ENCODE measurements at places on chromosomes 7 and 10. TPM values are rescaled to one million over a fixed set of nuclear protein-coding genes. Genes with fewer than 3 reads are reported as not detected.

GRCh38 chr7:28239823-28240204, 59.2 kb upstream of the JAZF1 start:
- no peak for DNase-seq

- DNase-seq, result no peak
Measured at GRCh38 chr7:40884241-40884640, 749.4 kb downstream of the SUGCT start.

GRCh38 chr7:51731075-51731474, 414.5 kb upstream of the COBL start:
- no peak for DNase-seq

GRCh38 chr10:129495256-129495655, 28.2 kb downstream of the MGMT start:
- no peak for DNase-seq

- no peak for DNase-seq
Measured at GRCh38 chr10:45373003-45373575, 927 bp upstream of the ALOX5 start.

Gene PON1
- total RNA-seq, result not detected

- no peak for DNase-seq
Measured at GRCh38 chr10:88702848-88703597, 3.0 kb upstream of the LIPK start.

DNA sequence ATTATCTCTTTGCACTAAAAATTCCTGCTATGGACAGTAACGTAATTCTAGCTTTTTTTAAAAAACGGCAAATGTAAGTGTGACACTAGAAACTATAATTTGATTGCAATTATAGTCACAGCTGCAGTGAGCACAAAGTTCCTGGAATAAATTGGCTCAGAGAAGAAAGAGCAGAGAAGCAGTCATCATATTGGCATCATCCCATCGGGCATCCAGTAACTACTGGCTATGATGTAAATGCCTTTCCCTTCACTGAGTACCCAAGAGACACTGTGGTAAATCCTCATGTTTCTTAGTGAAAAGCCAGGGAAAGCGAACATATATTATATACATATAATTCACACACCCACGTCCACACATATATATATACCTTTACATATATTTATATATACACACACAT, 43.6 kb downstream of the PIP4K2A start:
- no peak for DNase-seq

- DNase-seq, result no peak
Measured at GRCh38 chr10:112842832-112843360, 107.2 kb upstream of the TCF7L2 start.

- DNase-seq, result no peak
Measured at GRCh38 chr10:77431209-77431611, 206.4 kb downstream of the KCNMA1 start.

Gene CFAP70
- 2.6 TPM for total RNA-seq

Gene IDI1
- 179 TPM for total RNA-seq

Gene SPDYE16
- 2.9 TPM for total RNA-seq

DNA sequence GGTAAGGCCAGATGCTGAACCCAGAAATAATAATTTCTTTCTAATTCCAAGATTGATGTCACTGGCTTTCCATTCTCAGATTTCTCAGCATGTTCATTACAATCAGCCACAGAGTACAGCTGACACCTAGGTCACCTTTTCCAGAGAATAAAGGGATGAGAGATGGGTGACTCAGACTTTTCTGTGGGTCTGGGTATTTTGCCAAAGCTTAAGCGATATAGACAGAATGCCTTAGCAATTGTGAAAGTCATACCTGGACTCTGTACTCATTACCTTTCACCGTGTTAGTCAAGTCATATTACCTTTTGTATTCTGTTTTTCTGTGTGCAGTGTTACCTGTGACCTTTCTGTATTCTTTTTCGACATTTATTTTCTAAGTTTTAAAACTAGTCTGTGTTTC, 10.6 kb upstream of the PRTFDC1 start:
- DNase-seq, result no peak

Gene PPP1R3C
- total RNA-seq, result not detected

- no peak for DNase-seq
Measured at GRCh38 chr7:100825751-100826513, 1.4 kb downstream of the EPHB4 start.

DNA sequence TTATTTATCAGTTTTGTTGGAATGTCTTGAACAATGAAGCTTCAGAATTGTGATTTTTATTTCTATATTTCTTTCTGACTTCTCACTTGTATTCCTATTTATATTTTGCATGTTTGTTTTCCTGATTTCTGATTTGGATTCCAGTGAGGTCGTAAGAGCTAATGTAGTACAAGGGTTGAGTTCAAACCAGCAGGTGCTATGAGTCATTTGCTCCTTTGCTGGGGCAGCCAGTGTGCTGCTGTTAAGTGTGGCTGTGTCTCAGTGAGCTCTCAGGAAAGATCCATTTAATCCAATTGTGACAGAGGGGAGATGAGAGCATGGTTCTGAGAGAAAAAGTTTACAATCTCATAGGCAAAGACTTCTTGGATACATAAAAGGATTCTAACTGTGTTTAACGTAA, 48.6 kb downstream of the MCU start:
- DNase-seq, result no peak

DNA sequence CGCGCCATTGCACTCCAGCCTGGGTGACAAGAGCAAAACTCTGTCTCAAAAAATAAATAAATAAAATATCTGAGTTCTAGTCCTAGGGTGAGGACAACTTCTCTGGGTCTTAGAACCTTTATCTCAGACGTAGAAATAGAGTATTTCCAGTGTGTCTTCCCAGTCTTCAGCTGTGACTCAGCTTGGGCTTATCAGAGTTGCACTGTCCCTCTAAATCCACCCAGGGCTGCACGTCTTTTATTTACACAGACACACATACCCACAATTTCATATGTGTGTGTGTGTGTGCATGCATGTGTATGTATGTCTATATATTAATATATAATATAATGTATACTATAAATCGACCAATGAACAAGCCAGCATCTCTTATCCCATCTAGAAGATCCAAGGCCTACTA, 13.0 kb upstream of the PDIA4 start:
- DNase-seq, result no peak

GRCh38 chr7:34787586-34787985, 129.6 kb downstream of the NPSR1 start:
- no peak for DNase-seq

GRCh38 chr7:64888561-64888900, 14.5 kb upstream of the ZNF273 start:
- DNase-seq, result no peak

Gene FAM221A
- total RNA-seq, result 3.5 TPM

DNA sequence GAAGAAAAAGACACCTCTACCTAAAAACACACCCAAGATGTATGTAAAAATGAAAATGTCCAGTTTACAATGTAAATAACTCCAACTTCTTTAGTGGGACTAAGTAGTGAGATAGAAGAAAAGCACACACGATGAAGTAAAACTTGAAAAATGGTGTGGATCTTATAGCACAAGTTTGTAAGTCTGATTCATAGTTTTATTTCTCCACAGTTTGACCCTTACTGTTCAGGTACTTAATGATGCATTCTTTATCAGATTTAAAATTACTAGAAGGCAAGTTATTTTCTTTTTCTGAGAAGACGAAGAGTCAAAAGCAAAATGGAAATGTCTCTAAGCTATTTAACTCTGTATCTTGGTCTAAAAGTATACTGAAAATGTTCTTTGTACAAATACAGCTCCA, 6.1 kb downstream of the NAMPT start:
- no peak for DNase-seq

Gene INSYN2A
- not detected for total RNA-seq

GRCh38 chr7:138500892-138501291, 40.8 kb downstream of the TRIM24 start:
- DNase-seq, result no peak

- no peak for DNase-seq
Measured at GRCh38 chr7:46170792-46171191, 249.7 kb upstream of the IGFBP3 start.

DNA sequence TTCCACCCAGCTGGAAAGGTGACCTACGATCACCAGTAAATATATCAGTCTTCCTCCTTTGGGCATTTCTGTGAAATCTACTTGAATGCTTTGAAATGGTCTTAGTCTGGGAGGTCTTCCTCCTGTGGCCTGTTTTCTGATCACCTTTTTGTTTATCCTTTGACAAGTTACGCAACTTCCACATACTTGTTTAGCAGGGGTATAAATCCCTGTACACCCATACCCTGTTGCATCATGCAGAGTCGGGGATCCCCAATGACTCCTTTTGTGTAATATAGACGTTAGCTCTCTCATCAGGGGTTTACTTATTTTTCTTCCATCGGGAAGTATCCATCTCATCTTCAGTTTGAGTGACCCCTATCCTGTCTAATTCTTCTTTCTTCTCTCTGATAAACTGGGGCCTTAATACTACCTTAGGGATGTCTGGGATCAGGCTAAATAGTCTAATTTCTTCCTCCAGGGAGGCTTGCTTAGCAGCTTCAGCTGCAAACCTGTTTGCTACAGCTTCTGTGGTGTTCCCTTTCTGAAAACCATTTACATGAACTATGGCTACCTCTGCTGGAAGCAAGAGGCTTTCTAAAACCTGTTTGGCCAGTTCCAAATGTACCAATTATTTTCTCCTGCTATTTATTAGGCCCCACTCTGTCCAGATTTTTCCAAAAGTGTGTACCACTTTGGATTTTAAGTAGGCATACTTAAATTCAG, 25.8 kb downstream of the MAPK8 start:
- DNase-seq, result no peak

Gene PAX4
- total RNA-seq, result not detected

- no peak for DNase-seq
Measured at GRCh38 chr7:20894806-20895205, 108.1 kb upstream of the SP8 start.

- DNase-seq, result no peak
Measured at GRCh38 chr7:1539181-1539881, 8.8 kb downstream of the MAFK start.

- no peak for DNase-seq
Measured at GRCh38 chr7:152108359-152108758, 82.9 kb downstream of the GALNT11 start.

DNA sequence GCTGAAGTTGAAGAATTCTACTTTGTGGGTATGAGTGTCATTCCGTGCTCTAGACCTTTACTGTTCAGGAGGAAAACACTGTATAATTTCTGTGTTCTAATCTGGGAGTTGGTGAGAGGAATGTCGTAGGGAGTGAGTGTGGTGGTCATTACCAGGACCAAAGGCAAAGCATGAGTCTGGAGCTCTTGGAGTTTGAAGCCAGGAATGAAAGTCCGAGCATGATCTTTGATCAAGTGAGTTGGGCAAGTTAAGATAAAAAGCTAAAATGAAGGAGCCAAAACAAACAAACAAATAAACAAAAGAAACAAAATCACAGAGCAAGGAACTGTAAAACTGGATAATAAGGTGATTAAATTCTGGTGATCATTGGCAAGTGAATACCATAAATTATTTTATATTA, 161.4 kb downstream of the AGMO start:
- DNase-seq, result no peak

DNA sequence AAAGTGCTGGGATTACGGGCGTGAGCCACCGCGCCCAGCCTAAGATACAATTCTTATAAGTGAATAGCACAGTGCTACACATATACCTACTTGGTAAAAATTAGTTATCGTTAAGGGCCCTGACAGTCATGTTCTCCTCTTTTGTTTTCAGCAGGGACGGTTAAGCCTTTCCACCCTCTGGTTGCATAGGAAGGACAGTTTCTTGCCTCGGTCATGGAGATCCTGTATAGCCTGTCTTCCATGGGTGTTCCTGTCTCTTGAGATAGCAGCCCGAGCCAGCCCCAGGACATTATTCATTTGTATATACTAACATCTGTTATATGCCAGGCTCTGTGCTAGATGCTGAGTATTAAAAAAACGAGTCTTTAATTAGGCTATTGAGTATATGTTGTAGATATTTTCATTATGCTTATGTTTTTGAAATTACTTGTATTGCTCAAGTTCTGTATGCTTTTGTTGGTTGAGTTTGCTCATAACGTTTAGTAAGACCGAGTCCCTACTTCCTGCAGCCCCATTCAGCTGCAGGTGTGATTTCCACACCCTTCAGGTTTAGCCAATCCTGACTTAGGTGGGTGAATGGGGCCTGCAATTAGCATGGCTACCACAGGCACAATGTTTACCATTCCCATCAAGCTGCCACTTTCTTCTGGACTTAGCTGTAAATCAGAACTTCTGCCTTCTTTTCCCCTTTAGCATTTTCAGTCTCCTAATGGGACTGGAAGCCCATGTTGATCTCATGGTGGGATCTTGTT, 24.8 kb downstream of the CCSER2 start:
- no peak for DNase-seq

- no peak for DNase-seq
Measured at GRCh38 chr10:30270247-30270646, 78.8 kb downstream of the MTPAP start.

- no peak for DNase-seq
Measured at GRCh38 chr10:123683459-123683858, 17.3 kb downstream of the GPR26 start.

DNA sequence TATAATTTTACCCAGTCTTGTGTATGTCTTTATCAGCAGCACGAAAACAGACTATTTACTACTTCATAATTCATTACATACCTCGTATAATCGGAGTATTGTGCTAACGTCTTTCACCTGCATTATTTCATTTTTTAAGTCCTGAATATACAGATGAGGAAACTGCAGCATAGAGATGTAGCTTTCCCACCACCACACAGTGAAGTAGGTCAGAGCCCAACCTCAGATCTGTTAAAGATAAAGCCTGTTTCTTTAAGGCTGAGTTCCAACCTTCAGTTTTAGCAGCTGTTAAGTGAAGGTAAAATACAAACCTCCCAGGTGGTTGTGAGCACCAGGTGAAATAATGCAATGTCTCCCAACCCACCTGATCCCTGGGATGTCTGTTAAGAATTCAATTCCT, 2.0 kb upstream of the ADAM12 start:
- no peak for DNase-seq

GRCh38 chr10:89248990-89249389, 2.6 kb downstream of the LIPA start:
- no peak for DNase-seq

GRCh38 chr7:132430041-132430855, 146.0 kb downstream of the PLXNA4 start:
- DNase-seq, result no peak

DNA sequence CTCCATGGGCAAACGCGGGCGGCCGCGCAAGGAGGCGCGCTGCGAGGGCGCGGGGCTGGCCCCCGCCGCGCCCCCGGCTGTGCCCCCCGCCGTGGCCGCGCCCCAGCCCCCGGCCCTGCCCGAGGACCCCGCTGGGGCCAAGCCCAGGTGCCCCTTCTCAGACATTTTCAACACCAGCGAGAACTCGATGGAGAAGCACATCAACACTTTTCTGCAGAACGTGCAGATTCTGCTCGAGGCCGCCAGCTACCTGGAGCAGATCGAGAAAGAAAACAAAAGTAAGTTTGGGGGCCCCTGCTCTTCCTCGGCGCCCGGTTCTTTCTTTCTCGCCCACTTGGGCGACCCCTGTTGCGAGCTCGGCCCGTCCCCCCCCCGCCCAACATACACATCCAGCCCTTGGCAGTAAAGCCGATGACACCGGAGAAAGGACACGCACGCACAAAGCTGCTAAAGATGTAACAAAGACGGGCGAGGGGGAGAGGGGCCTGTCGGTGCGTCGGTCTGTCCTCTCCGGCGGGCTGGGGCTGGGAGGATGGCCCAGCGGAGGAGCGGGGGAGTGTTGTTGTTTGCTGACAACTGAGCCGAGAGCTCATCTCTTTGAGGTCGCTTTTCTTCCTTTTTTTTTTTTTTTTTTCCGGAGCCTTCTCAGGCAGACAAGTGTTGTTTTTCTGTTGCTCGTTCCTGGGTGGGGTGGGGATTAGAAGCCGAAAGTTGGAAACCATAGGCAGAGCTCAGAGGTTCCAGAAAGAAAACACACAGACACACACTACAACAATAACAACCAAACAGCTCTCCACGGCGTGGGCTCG, 604 bp downstream of the MXI1 start:
- peak; percentile 51 for DNase-seq

Gene GPR15LG
- total RNA-seq, result not detected

GRCh38 chr7:80748363-80749042, 110.1 kb downstream of the CD36 start:
- no peak for DNase-seq

Measured in CD4-positive, CD25-positive, alpha-beta regulatory T cell (primary cell).